NCI-H2227 treated with DMSO at 0.1 percent for 48 hours (cell line): ENCODE measurements at places on chromosomes 11 and 22.

GRCh38 chr22:22327723-22328122, 83.1 kb downstream of the VPREB1 start:
- DNase-seq: no peak

DNA sequence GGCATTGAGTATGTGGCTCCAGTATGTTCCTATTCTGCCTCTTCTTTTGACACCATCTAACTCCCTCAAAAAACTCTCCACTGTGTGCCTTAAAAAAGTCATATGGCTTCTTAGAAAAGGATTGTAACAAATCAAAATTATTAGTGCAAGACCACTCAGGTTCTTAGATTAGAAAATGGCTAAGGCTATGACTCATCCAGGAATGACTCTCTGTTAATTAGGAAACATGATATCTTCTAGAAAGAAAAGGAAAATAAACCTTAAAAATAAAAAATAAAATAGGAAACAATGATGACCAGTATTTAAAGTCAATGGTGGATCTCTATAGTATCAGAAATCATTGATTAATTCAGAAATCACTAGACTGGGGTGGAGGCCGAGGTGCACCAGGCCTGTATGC, 21.7 kb downstream of the SLC25A17 start:
- DNase-seq: no peak

DNA sequence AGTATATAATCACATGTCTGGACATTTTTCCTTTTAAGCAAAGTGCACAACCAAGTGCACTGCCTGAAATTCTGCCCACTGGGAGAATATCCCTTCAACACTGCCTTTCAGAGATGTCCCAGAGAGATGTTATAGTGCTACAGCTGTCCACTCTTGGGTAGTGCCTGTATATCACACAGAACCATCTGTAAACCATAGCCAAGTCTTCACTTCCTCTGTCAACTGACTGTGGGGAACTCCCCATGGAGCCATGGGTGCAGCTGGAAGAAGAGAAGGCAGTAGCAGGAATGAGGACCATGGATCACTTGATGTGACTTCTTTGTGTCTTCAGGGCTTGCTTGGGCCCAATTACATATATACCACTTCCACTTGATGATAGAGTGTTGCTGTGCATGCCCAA, 44.6 kb upstream of the LIN7C start:
- no peak for DNase-seq

DNA sequence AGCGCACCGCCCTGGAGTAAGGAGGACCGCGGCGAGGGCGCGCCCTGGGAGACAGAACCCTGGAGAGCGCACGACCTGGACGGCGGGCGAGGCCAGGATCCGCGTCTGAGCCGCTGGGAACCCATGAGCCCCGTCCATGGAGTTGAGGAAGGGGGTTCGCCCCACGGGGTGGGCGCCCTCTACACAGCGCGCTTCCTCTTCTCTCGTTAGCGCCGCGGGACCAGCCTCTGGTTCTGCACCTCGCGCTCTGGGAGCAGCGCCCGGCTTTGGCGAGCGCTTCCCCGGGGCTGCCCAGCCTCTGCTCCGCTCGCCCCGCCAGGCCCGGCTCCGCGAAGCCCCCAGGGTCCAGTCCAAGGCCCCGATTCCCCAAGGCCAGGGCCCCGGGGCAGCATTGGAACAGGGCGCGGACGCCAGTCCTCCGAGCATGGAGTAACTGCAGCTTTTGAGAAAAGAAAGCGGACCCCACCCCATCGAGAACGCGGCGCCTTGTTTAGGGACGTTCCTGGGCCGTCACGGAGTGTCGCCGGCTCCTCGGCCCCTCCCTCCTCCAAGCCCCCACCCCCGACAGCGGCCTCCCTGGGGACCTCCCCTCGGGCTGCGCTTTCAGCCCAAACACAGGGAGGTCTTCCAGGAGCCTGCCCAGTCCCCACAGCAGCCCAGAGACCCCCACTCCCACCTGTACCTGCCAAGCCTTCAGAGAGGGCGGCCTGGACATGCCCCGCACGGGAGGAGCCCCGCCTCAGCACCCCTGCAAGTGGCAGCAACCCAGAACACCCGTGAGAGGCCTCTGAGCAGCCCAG, 56.2 kb downstream of the BRD1 start:
- no peak for DNase-seq
